Urinary bladder (tissue), 4 donors: ENCODE measurements at places on chromosomes 6 and 20. TPM values are rescaled to one million over a fixed set of nuclear protein-coding genes. Genes with fewer than 3 reads are reported as not detected.

The C20orf141 gene
- total RNA-seq = not detected

DNA sequence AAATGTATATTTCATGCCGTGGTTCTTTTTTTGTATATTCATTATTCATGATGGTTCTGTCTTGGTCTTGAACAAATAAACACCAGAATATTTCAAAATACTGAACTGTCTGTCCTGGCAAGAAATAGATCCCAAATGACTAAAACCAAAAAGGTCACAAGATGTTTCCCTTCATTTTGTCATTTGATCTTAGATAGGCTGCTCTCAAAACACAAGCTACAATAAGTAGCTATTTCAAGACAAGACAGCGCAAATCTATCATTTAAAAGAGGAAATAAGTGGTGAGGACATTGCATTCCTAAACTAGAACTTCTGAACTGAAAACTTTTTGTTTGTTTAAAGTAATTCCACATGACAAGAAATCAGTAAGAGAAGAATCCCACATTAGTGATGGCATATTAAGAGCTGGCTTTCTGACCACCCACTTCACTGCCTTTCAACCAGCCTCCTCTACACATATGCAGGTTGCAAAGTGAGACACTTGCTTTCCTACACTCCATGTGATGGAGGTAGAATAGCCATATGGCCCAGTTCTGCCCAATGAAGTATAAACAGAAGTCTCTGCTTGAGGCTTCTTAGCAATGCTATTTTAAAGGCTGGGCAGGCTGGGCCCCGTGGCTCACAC, 54.4 kb upstream of the CCDC28A start:
- no peak for DNase-seq

DNA sequence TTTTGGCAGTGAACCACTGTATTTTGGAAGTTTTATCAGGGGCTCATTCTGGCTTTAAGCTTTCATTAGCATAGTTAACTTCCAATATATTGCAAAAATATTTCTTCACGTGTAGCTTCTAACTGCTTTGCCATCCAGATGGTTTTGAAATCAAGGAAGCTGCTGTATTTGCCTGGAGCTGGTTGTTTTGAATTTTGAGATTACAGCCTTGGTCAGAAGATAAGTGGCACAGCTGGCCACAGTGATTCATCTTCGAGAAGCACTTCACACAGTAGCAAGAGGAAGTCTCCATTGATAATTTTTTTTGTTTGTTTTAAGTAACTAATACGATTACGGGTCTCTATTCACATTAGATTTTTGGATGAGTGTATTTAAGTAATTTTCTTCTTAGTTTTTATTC, 3.8 kb downstream of the APCDD1L start:
- no peak for DNase-seq

The FAM209B gene
- not detected for total RNA-seq

The TGM3 gene
- total RNA-seq = not detected

- no peak for DNase-seq
These were observed 35.3 kb downstream of the C6orf52 start for GRCh38 chr6:10658910-10659698.

GRCh38 chr6:111068109-111068865, 19.0 kb upstream of the SLC16A10 start:
- DNase-seq = no peak

DNA sequence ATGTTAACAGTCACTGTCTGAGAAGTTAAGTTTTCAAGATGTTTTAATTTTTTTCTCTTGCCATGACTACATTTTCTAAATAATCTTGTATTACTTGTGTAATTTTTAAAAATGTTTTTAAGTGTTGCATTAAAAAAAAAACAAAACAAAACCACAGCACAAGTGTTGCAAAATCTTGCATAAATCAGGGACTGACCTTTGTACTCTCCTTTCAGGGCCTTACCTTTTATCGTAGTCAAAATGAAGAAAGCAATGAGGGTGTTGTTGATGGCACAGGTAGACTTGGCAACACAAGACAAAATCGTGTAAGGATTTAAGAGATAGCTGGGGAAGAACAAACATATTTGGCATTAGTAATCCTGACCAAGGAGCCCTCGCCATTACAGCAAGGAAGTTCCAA, 42.5 kb downstream of the PIGU start:
- no peak for DNase-seq

The JPH2 gene
- total RNA-seq = 40.5 TPM

DNA sequence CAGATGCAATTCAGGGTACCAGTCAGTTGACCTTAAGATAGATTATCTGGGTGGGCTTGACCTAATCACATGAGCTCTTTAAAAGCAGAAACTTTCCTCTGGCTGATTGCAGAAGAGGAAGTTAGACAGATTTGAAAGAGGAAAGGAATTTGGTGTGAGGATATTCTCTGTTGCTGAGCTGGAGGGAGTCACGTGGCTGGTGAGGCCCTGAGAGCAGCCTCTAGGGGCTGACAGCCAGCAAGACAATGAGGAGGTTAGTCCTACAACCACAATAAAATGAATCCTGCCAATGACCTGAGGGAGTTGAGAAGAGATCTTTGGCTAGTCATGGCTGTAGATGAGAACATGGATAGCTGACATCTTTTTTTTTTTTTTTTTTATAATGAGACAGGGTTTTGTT, 87.0 kb upstream of the B3GAT2 start:
- DNase-seq = no peak

- DNase-seq = no peak
These were observed 2.0 kb upstream of the GTSF1L start for GRCh38 chr20:43728686-43729255.

- no peak for DNase-seq
These were observed 21.1 kb downstream of the RAET1L start for GRCh38 chr6:150004101-150004782.
